Skin of body (tissue), 3 donors: ENCODE measurements at places on chromosomes 11 and 22.

GRCh38 chr11:22539821-22540256, 85.8 kb downstream of the FANCF start:
- peak; percentile 36 for DNase-seq

- no peak for DNase-seq
Observed at GRCh38 chr22:30310881-30311771, 15.6 kb downstream of the TBC1D10A start.

DNA sequence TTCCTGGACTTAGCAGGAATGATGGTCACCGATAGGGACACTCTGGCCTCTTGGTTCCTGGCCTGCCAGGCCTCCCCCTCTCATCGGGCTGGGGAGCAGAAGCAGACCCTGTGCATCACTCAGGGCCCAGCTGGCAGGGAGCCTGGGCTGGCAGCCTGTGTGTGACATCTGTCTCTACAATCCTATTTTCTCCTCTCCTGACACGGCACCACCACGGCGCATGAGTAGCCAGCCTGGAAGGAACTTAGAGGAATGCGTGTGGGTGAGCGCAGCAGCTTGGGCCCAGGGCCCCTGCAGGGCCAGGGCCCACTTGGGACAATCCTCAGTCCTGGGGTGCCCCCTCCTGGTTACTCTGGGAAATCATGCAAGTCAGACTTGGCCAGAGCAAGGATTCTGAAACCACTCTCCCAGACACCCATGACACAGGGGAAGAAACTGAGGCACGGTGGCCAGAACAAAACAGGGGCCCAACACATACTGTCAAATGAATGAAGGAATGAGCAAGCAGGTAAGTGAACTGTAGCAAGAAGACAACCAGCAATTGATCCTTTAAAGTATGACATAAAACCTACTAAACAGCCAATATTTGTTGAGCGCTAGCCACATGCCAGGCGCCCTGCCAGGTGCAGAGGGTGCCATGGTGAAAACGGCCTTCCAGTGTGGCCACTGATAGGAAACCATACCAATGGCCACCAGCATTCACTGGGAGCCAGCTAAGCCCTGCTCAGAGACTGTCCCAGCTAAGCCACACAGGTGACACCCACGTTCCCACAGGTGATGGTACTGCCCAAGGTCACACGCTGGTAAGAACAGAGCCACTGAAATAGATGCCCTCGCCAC, 13.3 kb downstream of the RSPH14 start:
- peak; percentile 69 for DNase-seq

GRCh38 chr11:66264914-66265313, 3.5 kb upstream of the RAB1B start:
- no peak for DNase-seq

GRCh38 chr11:62666259-62666926, 1.3 kb downstream of the CSKMT start:
- no peak for DNase-seq

- no peak for DNase-seq
Observed at GRCh38 chr11:131070365-131070764, 154.1 kb upstream of the SNX19 start.

DNA sequence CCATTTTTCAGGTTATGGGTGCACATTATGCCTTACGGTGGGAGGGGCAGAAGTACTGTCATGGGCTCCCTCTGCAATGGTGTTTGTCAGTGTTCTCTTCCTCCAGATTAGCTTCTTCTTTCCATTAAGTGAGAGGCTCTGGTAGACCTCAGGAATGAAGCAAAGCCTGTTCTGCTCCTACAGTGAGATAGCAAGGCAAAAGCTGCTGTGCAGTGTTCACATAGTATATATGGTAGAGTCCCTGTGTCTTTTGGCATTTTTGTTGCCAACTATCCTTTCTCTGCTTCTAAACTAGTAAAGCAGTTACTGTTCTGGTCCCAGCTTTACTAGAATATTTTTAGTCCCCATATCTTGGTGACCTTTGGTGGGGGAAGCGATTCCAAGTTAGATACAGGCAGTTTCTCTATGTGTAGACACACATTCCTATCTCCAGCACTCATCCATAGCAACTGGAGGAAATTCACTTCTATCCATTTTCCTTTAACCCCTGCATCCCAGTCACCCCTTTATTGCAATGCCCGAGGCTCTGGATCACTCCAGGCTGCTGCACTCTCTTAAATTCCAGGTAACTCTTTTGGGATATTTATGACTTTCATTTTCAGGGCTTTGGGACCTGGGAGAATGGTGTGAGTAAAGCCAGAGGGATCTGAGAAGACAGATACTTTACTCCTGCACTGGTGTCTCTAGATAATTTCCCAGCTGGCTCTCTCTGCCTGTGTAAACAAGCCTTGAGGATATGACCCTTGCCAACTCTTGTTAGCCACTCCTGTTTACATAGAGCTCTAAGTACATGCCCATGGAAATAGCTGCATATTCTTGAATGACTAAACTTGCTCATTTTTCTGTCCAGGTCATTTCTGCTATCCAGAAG, 3.9 kb upstream of the TRIM34 start:
- no peak for DNase-seq

DNA sequence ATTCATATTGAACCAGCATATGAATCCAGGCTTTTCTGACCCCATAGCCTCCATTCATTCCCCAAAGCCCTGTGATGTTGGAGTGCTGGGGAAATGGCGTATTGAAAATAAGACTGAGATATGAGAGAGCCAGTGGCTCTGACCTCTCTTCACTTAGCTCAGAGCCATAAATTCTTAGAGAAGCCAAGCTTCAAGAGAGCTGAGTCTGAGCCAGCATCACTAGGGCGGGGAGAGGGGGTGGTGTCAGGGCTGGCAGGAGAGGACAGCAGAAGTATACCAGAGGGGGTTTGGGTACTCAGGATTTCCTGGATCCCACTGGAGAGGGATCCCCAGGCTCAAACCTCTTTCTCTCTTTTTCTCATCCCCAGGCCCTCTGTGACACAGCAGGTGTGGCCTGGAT, 16.7 kb upstream of the MOGAT2 start:
- DNase-seq, result no peak

DNA sequence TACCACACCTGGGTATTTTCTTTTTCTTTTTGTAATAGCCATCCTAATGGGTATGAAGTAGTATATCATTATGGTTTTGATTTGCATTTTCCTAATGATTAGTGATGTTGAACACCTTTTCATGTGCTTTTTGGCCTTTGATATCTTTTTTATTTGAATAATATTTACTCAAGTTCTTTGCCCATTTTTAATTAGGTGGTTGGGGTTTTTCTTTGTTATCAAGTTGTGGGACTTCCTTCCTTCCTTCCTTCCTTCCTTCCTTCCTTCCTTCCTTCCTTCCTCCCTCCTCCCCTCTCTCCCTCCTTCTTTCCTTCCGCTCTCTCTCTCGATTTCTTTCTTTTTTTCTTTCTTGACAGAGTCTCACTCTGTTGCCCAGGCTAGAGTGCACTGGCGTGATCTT, 75.0 kb upstream of the PDGFD start:
- no peak for DNase-seq

DNA sequence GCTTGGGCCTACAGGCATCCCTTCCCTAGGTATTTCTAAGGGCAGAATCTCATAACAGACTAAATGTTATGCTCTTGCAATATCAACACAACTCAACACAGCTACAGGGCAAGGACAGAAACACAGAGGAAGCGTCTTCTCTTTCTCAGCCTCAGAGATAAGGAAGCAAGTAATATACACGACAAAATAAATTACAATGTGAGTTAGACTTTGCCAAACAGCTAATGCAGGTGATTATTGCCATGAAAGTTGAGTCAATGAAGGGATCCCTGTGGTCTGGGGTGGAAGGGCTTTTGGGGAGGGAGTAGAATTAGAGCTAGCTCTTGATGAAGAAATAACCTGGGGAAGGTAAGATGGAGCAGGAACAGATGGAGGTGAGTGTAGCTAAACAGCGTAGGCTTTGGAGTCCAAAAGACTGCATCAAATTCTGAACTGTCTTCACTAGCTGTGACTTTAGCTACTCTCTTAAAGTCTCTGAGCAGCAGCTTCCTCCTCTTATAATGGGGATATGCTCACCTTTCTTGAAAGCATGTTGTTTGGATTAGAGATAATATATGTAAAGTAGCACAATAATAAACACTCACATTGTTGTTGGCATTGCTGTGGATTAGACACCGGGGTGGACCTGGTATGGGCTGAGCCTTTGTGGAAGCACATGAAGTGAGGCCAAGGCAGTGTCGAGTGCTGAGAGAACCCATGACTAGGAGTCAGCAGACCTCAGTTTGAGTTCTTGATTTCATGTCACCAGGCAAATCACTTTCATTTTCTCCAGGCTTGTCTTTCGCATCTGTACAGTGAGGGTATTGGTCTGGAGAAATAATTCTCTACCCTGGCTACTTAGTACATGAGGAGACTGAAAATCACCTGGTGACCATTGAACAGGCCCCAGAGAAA, 41.0 kb upstream of the AQP11 start:
- DNase-seq, result no peak

- no peak for DNase-seq
Observed at GRCh38 chr22:24578355-24579257, 14.3 kb downstream of the LRRC75B start.

GRCh38 chr22:35350539-35351503, 30.1 kb upstream of the HMOX1 start:
- DNase-seq, result peak; percentile 83

DNA sequence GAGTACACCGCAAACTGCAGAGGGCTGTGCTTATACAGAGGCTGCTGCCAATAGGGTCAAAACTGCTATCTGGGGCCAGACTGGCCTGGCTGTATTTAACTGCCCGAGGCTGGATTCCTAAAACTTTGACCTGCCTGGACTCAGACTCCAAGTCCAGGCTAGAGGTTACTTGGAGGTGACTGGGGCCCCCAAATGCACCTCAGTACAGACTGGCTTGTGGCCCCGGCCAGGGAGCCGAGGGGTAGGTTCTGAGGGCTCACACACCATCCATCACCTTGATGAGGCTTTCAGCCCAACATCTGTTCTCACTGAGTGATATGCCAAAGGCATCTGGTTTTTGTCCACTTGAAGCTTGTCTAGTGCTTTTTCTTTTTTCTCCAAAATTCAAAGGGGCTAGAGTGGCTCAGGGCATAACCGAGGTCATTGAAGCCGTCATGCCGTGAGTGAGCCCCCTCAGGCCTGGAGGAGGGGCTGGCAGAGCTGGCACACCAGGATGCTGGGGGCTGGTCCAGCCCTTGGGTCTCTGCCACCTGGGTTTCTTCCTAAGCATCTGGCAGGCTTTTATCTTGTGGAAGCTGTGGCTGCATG, 52.4 kb upstream of the TTLL12 start:
- DNase-seq, result no peak

GRCh38 chr11:12717851-12718291, 43.6 kb downstream of the TEAD1 start:
- no peak for DNase-seq

DNA sequence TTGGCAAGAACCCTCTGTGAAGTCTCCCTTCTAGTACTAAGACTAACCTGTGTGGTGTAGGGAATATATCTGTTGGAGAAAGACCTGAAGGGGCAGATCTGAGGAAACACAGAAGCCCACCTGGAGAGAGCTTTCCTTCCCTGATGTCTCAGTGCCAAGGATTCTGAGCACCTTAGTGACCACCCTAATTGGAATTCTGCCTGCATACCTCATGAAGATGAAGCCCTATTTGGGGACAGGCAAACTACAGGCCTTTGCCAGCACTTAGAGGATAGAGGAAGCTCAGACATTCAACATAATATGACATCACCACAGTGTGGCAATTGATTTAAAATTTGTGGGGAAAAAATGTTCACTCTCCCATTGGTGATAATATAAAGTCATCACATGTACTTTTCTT, 766.2 kb upstream of the KIRREL3 start:
- no peak for DNase-seq

- no peak for DNase-seq
Observed at GRCh38 chr22:22682196-22682595, 37.8 kb downstream of the GGTLC2 start.

DNA sequence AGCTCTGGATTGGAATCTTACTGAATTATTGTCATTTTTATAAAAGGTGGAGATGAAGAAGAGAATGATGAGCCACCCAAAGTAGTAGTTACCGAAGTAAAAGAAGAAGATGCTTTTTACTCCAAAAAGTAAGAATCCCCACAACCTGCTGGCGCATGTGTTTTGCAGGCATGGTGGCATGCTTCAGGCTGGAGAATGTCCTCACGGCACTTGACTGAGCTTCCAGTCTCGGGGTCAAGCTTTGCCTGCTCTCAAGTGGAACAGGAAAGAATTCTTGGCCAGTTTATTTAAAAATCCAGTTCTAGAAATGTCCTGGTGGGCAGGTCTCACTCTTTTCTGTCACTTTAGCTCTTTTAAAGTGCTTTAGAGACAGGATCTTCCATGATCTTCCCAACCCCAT, 17.5 kb downstream of the NUP50 start:
- no peak for DNase-seq

- DNase-seq, result no peak
Observed at GRCh38 chr11:69367211-69367964, 73.4 kb downstream of the MYEOV start.

DNA sequence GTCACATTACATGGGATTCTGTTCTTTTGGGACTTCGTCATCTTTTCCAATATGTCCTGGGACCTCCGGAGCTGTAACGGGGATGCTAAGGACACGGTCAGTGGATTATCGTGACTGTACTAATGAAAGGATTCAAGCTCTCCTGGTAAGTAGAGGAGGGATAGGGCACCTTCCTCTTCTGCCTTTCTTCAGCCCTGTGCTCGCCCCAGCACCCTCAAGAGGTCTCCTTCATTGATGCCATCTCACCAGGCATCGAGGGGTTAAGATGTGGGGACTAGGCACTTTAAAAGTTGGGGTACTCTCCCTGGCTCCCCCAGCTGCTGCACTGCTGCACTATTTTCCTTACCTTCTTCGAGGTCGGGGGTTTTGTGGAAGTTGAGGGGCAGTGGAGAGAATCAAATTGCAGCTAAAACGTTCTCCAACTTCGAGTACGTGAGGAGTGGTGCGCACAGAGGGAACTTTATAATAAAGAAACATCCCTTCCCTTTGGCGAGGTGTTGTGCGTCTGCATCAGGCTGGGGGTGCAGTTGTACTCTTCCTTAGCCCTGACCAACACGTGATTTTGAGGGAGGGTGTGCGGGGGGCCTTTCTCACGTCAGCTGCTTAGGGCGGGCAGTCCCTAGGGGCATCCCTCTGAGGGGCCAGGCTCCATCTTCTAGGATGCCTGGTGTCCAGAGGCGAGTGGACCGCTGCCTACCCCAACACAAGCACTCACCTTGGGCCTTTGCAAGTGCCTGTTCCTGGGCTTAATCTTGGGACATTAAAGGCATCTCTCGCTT, 96.1 kb downstream of the GRAMD1B start:
- no peak for DNase-seq

DNA sequence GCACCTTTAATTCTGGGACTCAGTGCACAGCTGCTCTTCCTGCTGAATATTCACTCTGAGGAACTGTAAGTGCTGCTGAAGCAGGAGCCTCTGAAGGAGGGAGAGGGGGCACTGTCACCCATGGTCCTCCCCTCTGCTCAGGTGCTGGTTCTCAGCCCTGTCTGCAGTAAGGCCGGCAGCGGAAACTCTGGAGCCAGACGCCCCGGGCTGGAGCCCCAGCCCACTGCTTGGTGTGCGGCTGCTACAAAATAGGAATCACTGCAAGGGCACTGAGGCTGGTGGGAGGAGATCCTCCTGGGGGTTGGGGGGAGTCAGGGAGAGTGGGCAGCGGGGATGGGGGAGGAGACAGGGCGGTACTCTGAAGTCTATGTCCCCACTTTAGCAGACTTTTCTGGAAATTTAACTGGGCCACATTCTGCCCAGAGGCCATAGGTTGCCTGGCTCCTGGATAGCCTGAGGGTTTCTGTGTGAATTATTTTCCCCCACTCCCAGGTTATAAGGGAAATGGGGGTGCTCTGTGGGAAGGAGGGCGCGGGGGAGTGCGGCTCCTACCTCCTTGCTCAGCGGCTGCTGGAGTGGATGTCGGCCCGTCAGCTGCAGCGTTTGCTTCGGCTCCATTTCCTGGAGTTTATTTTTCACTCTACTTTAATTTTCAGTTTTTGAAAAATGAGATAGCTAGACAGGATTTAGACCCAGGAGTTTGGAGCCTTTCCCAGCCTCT, 33.6 kb downstream of the TBC1D22A start:
- no peak for DNase-seq
